ENCODE measurements at places on chromosomes 5 and 9. TPM values are rescaled to one million over a fixed set of nuclear protein-coding genes. Genes with fewer than 3 reads are reported as not detected.

- no peak for DNase-seq
These were observed 50.0 kb upstream of the KLF4 start for GRCh38 chr9:107539427-107540163.

SPATA31E1 gene
- total RNA-seq, result not detected

GRCh38 chr5:81728301-81728700, 22.6 kb downstream of the SSBP2 start:
- no peak for DNase-seq

- no peak for DNase-seq
These were observed 24.8 kb upstream of the WDR5 start for GRCh38 chr9:134111064-134111463.

SPATA31A7 gene
- total RNA-seq, result not detected

SPINK7 gene
- total RNA-seq, result not detected

- DNase-seq, result no peak
These were observed at the start of gene GZMA for GRCh38 chr5:55102348-55102747. Gene GZMA, plus strand, starts transcription at chr5:55102646. Its CDS starts 37 bp downstream, at chr5:55102683.

SLC25A51 gene
- 63.0 TPM for total RNA-seq

GRCh38 chr9:93305497-93306020, 121.6 kb downstream of the WNK2 start:
- no peak for DNase-seq

CDH6 gene
- total RNA-seq, result 232 TPM

- DNase-seq, result no peak
These were observed 105.9 kb downstream of the GADD45G start for GRCh38 chr9:89710697-89711096.

GRCh38 chr5:120086081-120086480, 378.0 kb upstream of the PRR16 start:
- peak; percentile 11 for DNase-seq

ZNF367 gene
- 4.7 TPM for total RNA-seq

DNA sequence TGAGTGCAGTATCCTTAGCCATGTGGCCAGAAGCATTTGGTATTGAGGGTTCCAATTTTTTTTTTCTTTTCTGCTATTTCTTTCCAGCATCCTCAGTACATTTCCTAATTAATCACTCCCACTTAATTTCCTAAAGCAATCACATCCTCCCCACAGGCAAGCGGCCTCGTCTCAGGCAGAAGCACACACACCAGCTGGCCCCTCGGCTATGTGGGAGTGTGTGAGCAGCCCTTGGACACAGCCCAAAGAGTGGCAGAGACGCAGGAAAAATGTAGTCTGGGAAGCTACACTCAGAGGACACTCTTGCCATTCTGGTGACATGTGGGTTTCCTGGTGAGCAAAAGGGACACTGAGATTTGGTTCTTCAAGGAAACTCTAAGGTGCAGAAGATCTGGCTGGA, 20.7 kb downstream of the SLIT3 start:
- no peak for DNase-seq

GRCh38 chr9:137516144-137516917, 33.9 kb downstream of the PNPLA7 start:
- no peak for DNase-seq

DNA sequence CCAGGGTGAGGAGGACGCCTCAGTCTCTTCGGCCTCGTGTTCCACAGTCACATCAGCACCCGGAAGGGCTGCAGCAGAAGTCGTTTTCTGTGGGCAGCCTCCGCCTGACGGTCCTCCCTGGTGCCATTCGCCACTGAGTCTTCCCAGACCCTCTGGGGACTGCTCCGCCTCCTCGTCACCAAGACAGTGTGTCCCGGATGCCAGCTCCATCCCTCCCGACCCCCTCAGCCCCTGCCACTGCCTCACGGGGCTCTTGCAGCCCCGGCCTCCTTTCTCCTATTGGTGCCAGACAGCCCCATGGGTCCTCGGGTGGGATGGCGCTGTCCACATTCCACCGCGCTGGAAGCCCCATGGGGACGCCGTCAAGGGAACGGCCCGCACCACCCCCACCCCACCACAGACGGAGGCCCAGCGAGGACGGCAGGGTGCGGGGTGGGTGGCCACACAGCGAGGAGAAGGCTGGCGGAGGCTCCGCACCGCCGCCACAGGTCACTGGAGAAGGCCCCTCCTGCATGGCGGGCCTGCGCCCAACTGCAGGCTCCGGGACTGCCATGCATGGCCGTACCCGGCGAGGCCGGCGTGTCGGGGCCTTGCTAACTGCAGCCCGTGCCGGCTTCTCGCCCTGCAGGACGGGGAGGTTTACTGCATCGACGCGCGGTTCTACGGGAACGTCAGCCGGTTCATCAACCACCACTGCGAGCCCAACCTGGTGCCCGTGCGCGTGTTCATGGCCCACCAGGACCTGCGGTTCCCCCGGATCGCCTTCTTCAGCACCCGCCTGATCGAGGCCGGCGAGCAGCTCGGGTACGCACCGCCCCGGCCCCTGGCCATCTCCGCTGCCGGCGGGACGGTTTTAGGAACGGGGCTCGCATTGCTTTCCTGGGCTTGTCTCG, 43.6 kb upstream of the CACNA1B start:
- DNase-seq, result no peak

GRCh38 chr9:113580041-113580953, 116.8 kb downstream of the RGS3 start:
- peak; percentile 35 for DNase-seq

DNA sequence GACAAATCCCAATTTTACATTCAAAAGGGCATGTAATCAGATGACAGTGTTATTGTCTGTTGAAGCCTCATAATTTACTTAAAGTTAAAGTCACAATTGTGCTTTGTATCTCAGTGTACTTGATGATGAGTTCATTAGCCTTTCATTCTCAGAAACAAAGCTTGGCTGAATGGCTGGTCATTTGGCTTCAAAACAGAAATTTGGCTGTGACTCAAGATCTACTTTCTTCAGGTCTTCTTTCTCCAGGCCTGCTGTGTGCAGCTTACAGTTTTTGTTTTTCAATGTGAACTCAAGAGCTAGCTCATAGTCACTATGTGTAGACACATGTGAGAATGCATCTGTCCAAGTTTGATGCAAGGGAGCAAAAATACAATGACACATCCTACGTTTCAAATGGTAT, 2003.6 kb upstream of the WWC1 start:
- DNase-seq, result no peak

DNA sequence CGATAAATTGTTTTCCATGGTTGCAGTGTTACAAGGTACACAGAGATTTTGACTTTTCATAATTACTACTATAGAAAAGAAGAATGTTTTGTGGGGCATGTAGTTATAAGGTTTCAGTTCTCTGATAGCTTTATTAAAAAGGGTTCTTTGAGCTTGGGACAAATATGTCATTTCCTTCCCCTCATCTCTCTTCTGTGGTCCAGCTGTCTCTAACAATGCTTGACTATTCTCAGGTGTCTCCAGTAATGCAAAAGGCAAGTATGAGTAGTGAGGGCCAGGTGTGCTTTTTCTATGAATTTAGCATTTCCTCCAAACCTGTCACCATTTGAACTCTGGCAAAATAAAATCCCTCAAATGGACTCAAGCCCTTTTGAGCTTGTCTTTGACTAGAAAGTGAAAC, 84.3 kb downstream of the SLF1 start:
- DNase-seq, result no peak

- no peak for DNase-seq
These were observed 80.0 kb upstream of the SNX2 start for GRCh38 chr5:122694884-122695283.

GRCh38 chr9:134891053-134891452, 10.4 kb downstream of the FCN2 start:
- DNase-seq, result no peak

DNA sequence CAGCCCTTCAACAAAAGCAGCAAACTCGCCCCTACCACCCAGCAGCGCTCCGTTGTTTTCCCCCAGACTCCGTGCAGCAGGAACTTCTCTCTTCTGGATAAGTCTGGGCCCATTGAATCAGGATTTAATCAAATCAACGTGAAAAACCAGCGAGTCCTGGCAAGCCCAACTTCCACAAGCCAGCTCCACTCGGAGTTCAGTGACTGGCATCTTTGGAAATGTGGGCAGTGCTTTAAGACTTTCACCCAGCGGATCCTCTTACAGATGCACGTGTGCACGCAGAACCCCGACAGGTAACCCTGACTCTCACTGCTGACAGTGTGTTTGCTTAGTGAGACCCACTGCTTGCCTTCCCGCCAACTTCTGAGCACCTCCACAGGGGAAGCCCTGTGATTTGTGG, 81.8 kb downstream of the PRDM6 start:
- no peak for DNase-seq

DNA sequence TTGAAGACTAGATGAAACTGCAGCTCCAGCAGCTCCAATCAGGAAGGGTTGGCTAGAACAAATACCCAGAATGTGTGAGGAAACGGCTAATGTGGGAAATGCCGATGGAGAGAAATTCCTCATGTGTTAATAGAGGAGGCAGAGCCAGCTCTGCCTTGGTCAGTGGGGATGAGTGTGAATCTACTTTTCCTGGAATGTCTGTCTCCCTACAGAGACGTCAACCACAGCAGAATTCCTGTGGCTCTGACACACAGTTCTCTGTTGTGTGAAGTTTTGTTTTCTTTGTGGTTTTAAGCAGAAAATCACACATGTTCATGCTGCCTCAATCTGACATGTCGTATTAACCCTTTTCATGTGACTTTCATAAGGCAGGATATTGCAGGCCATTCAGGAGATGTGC, 476.6 kb upstream of the WWC1 start:
- DNase-seq, result peak; percentile 88

TEX48 gene
- total RNA-seq, result not detected

GRCh38 chr5:174563899-174564298, 160.5 kb upstream of the MSX2 start:
- DNase-seq, result peak; percentile 32

- DNase-seq, result peak; percentile 74
These were observed 73.5 kb upstream of the PRSS3 start for GRCh38 chr9:33721674-33722358.

FOXD4L6 gene
- total RNA-seq, result not detected

- DNase-seq, result no peak
These were observed 5.0 kb upstream of the MED10 start for GRCh38 chr5:6383376-6383775.

DNA sequence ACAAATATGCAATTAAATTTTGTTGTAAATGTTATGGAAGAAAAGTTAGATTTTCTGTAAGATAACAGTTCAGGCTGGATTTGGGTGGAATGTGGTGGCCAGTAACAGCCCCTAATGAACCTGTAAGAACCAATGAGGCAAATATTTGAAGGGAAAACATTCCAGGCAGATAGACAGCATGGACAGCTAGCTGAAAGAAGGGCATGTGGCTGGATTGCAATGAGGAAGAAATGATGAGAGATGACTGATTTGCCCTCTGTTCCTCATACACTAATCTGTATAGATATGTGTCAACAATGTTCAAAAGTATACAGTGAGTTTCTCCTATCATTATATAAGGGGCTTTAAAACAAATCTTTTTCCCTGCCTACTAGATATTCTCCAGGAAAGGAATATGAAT, 58.8 kb downstream of the MAN2A1 start:
- DNase-seq, result peak; percentile 15

GRCh38 chr5:172906888-172907287, 52.3 kb upstream of the RPL26L1 start:
- DNase-seq, result no peak

DNA sequence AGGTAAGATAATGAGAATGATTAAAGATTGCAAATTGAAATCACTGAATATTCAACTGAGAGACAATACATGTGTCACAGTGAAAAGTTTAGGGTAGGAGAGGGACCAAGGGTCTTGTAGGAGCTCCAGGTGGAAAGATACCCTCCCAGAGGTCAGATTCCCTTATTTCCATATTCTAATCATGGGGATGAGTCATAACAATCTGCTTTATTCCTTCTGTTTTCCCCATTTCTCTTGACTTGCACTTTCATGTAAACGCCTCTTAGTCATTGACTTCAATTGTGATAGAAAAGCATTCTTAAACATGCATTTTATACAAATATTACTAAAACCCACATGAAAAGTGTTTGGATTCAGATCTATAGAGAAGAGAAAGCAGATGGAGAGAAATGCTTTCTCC, 81.3 kb upstream of the CTSL start:
- DNase-seq, result no peak

- DNase-seq, result peak; percentile 21
These were observed 308.8 kb downstream of the EFNA5 start for GRCh38 chr5:107361945-107362344.

DNA sequence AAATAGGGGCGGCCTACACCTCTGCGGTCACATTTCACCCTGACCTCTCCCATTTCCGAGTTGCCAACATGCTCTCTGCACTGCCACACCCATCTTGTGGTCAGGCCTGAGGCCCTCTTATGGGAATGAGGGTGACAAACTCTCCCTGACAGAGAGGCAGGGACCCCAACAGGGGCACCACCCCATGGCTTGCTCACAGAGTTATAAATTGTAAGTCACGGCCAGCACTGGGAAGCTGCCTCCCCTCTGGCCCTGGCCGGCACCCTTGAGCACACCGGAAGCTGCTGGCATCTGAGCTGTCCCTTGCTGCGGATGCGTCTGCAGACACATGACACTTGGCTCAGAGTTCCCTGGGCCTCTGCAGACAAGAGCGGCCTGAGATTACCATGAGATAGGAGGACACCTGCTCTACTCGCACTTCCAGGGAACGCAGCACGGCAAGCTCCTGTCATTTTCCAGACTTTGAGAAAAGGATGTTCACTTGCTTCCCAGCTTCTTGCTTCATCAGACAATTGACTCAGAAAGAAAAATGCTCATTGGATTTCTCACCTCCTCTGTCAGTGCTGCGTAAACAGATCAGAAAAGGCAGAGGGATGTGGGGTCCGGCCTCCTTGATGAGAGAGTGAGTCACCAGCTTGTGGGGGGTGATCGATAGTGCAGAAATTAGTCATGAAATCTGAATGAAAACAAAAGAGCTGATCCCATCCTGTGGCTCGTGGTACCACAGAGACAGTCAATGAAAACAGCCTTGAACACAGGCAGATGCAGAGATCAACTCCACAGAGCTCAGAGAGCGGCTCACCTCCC, 269.8 kb downstream of the SYK start:
- DNase-seq, result peak; percentile 99

DNA sequence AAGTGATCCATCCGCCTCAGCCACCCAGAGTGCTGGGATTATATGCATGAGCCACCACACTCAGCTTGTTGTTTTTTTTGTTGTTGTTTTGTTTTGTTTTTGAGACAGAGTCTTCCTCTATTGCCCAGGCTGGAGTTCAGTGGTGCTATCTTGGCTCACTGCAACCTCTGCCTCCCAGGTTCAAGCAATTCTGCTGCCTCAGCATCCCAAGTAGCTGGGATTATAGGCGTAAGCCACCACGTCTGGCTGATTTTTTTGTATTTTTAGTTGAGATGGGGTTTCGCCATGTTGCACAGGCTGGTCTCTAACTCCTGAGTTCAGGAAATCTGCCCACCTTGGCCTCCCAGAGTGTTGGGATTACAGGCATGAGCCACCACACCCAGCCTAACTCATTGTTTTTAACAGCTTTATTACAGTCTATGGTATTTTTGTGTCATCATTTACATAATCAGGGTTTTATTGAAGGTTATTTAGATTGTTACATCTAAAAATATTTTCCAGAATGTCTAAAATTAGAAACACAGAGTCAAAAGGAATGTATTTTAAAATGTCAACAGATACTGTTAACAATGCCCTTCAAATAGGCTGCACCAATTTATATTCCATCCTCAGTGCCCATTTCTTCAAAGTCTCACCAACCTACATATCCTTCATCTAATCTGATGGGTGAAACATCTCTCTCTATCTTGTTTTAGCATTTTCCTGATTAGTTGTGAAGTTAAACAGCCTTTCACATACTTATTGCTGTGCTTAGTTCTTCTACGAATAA, 18.6 kb downstream of the KIF3A start:
- no peak for DNase-seq

- DNase-seq, result no peak
These were observed 82.3 kb downstream of the ERMP1 start for GRCh38 chr9:5750569-5750968.

- no peak for DNase-seq
These were observed 53.1 kb downstream of the SYK start for GRCh38 chr9:90854637-90855175.

- DNase-seq, result no peak
These were observed 5.3 kb downstream of the ELAVL2 start for GRCh38 chr9:23820451-23821374.
